ENCODE measurements at places on chromosomes 3 and 15.
A peak's percentile ranks its signal among the peaks of the same experiment; 100 is the strongest.

GRCh38 chr15:85708402-85708941 is 86.3 kb downstream of the KLHL25 start:
- no peak for DNase-seq

GRCh38 chr3:38566215-38566528 is 70.0 kb downstream of the EXOG start:
- no peak for DNase-seq

- DNase-seq: peak; percentile 20
Measured at GRCh38 chr15:67501177-67501835, 19.6 kb upstream of the C15orf61 start.

DNA sequence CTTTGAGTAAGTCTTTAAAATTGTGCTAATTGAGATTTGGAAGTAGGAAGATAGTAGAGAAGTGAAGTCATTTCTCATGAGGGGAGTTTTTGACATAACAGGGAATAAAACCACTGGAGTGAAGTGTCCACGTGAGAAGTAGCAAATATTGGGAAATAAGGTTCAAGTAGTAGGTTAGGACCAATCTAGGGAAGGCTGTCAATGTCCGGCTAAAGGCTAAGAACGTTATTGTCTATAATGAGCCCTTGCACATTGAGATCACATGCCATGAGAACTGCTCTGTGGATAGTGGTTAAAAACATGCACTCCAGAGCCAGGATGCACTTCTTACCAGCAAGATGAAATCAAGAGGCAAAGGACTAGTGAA is 459.9 kb upstream of the TPRG1 start:
- DNase-seq: no peak

DNA sequence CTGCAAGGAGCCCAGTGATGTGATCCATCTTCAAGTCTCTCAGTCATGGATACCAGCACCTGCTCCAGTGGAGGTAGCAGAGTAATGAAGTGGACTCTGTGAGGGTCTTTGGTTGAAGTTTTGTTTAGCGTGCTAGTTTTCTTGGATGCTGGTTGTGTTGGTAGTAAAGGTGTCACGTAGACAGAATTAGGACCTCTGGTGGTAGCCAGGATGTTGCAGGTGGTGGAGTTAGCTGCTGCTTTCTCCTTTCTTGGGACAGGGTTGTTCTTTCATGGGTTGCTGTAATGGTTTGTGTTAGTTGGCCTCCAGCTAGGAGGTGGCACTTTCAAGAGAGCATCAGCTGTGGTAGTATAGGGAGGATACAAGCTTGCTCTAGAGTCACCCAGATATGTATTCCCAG is 125.2 kb downstream of the ANXA2 start:
- no peak for DNase-seq

- DNase-seq: no peak
Measured at GRCh38 chr3:14430706-14431451, 28.5 kb downstream of the SLC6A6 start.

DNA sequence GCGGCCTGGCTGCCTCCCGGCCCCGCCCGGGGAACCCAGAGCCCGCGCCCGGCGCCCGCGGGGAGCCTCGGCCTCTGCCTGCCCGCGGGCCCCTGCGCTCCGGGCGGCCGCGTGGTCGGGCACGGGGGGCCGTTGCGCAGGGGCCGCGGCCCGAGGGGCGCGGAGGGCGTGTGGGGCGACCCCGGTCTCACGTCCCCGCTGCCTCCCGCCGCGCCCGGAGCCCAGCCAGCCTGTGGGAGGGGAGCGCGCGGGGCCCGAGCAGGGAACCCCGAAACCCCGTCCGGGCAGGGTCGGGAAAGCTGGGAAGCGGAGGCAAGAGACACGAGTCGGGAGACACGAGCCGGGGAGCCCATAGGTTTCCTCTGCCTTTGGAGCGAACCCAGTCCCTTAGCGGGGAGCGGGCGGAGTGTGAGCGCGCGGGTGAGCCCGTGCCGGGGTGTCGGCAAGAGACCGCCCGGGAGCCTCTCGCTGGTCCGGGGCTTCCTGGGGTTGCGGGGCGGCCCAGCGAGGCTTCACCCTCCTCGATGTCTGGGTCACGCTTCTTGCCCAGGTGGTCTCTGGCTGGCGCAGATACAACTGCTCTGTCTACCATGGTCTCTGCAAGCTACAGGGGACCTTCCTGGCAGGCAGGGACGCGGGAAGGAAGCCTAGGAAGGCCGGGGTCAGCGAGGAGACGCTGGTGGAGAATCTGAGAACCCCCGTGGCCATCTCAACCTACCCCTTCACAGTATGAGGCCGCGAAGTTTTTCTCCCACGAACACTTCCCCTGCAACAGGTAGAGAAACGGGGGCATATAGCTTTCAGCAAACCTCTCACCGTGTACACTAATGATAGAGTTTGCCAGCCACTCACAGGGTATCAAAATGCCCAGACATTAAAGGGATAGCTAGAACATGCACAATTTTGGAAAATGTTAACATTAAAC is 586 bp downstream of the LRRK1 start:
- DNase-seq: no peak

DNA sequence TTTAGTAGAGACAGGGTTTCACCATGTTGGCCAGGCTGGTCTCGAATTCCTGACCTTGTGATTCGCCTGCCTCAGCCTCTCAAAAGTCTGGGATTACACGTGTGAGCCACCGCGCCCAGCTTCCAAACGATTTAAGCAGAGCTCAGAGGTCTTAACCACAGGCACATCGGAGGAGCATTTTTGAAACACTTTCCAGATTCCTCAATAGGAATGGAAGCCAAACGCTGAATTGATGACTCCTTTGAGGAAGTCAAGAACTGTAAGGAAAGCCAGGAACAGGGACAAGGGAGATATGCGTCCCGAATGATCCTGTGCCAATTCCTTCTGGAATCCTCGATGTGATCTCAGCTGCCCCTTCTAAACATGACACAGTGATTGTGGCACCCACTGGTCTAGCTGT is 40.0 kb downstream of the TRH start:
- DNase-seq: no peak

- DNase-seq: peak; percentile 6
Measured at GRCh38 chr3:169811631-169812331, 889 bp upstream of the LRRIQ4 start.

All from CD4-positive, alpha-beta T cell treated with Interleukin-12 subunit alpha and Interleukin-12 subunit beta, for 1 hour (primary cell).